ENCODE measurements at places on chromosomes 16 and 17. TPM values are rescaled to one million over a fixed set of nuclear protein-coding genes. Genes with fewer than 3 reads are reported as not detected.

DNA sequence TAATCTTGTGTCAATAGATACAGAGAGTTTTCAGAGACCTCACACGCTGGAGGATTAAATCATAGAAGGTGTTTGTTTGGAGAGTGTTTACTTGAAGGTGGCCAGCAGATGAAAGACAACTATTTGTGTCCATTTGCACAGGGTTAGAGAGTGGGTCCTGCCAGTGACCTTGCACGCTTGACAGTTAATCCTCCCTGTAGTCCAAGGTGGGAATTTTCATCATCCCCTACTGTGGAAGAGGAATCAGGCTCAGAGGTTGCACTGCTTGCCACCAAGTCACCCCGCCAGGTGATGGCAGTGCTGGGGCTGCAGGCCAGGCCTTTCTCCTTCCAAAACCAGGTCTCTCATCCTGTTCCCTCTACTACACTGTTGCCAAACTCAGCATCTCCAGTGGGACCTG lies 12.3 kb downstream of the CDH1 start:
- H3K4me1 ChIP-seq, result peaks cover 16% of the 10 kb centered on the region
- no peak overlapping the region for H3K4me3 ChIP-seq
- DNase-seq, result no peak

- H3K4me1 ChIP-seq, result peaks cover 13% of the 10 kb centered on the region
- H3K27me3 ChIP-seq, result no peaks in the 10 kb centered on the region
- H3K36me3 ChIP-seq, result peaks cover 29% of the 10 kb centered on the region
- DNase-seq, result no peak
Measured at GRCh38 chr17:18250259-18250658, 8.3 kb downstream of the FLII start.

DNA sequence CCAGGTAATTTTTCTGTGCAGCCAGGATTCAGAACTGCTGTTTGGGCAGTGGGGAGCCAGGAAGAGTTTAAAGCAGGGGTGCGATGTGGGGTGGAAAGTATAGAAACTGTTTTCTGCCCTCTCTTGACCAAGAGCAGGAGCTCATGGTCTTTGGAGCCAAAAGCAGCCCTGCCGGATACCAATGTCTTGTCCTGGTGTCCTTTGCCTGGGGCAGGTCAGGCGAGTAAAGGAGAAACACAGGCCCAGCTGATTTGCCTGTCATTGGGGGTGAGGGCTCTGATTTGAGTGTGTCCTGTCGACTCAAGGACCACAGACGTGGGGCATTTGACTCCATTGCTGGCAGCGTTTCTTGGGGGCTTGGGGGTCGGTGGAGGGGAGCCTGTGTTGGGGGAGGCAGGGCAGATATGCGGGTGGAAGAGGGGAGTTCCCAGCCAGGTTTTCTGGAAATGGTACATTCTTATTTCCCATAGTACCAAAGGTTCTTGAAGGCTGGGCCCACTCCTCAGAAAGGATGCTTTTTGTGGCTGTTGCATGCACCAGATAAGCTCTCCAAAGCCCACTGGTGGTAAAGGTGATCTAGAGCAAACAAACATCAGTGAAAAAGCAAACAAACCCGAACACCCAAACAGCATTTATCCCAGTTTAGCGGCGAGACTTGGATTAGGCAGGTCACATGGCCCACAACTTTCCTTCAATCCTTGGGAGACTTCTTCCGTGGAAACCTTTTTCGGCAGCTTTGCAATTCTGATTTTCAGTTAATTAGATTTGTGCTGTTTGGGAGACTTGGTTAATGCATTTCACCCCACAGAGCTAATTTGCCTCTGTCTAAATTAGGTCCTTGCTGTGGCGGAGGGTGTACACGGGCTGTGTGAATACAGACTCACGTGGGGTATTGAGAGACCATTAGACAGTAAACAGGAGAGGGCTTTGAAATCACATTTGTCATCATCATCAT lies 59.0 kb downstream of the MSI2 start:
- H3K4me3 ChIP-seq, result no peak overlapping the region
- no peak for DNase-seq
- H3K27ac ChIP-seq, result no peak overlapping the region
- H3K4me1 ChIP-seq, result no peaks in the 10 kb centered on the region
- no peaks in the 10 kb centered on the region for H3K27me3 ChIP-seq

DNA sequence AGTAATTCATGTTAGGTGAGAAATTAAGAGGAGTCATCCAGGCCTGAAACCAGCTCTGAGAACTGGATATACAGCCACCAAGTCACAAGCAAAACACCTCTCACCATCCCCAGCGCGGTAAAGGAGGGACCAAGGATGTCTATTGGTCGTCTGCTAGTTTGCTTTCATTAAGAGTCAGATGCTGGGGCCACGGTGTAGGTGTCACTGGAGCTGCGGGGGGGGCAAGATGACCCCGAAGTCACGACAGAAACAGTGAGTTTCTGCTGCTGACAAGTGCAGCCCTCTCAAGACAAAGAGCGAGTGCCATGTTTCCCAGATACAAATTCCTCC lies 790 bp downstream of the NCBP3 start:
- peak overlapping the region; percentile 97 for H3K27ac ChIP-seq
- H3K36me3 ChIP-seq, result peaks cover 13% of the 10 kb centered on the region
- H3K4me3 ChIP-seq, result peak overlapping the region; percentile 96
- DNase-seq, result no peak

DNA sequence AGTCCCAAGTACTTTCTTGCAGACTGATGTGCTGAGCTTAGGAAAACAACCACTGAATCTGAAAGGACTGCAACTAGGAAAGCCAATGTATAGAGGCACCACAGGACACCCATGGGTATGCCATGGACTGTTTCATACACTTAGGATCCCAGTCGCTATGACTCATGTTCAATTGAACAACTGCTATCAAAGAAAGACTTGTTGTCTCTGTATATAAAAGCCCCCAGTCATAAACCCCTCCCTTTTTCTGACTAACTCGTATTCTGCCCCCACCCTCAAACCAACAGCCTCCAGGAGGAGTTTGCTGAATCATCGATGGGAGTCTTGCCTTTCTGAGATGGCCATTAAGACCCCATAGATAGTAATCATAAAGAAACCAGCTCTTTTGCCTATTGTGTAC lies 205.4 kb downstream of the ANKFN1 start:
- H3K36me3 ChIP-seq, result no peaks in the 10 kb centered on the region
- H3K4me1 ChIP-seq, result no peaks in the 10 kb centered on the region
- DNase-seq, result no peak
- H3K4me3 ChIP-seq, result no peak overlapping the region
- peaks cover 25% of the 10 kb centered on the region for H3K27me3 ChIP-seq

GRCh38 chr17:17416007-17416399 lies 60.8 kb upstream of the MED9 start:
- no peaks in the 10 kb centered on the region for H3K4me1 ChIP-seq
- peaks cover 9% of the 10 kb centered on the region for H3K27me3 ChIP-seq
- H3K36me3 ChIP-seq, result no peaks in the 10 kb centered on the region
- no peak for DNase-seq
- no peak overlapping the region for H3K27ac ChIP-seq

- no peaks in the 10 kb centered on the region for H3K27me3 ChIP-seq
- peaks cover 8% of the 10 kb centered on the region for H3K4me1 ChIP-seq
- H3K36me3 ChIP-seq, result peaks cover 43% of the 10 kb centered on the region
- H3K4me3 ChIP-seq, result no peak overlapping the region
- no peak overlapping the region for H3K27ac ChIP-seq
Measured at GRCh38 chr17:80229011-80229410, 8.8 kb downstream of the SLC26A11 start.

DNA sequence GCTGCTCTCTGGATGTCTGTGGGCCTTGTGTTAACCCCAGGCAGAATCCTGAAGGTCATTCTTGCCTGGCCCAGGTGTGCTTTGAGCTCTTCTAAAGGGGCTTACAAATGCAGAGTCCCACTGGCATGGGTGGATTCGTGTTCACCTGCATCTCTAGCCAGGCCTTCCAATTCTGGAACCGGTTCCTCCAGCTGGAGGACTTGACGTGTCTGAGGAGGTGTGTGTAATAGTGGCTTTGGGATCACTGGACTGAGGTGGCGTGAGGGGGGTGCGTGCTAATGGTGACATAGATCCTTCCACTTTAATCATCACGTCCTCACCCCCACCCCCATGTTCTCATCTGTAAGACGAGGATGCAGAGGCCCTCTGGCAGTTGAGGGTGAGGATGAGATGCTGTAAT lies 4.8 kb downstream of the GSE1 start:
- peaks cover 74% of the 10 kb centered on the region for H3K4me1 ChIP-seq
- H3K36me3 ChIP-seq, result peaks cover 7% of the 10 kb centered on the region
- peak overlapping the region; percentile 43 for H3K4me3 ChIP-seq
- no peak for DNase-seq
- H3K27me3 ChIP-seq, result no peaks in the 10 kb centered on the region

ZFHX3 gene
- 63.8 TPM for total RNA-seq

DNA sequence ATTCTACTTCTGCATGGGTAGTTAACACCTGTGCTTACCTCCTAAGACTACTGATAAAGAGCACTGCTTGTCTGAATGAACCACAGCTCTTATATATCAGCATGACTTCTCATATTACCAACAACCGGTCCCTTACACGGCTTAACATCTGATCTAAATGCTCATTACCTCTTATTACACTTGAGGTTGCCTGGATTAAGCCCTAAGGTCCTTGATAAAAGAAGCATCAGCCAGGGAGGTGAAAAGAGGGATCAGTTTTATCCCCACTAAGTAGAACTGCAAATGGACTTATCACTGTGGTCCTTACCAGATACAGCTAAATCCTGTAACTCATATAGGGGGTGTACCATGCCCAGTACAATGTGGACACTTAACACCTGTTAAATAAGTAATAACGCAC lies 8.2 kb upstream of the RSKR start:
- no peaks in the 10 kb centered on the region for H3K27me3 ChIP-seq
- H3K27ac ChIP-seq, result no peak overlapping the region
- no peak overlapping the region for H3K4me3 ChIP-seq
- H3K4me1 ChIP-seq, result no peaks in the 10 kb centered on the region
- DNase-seq, result no peak

DNA sequence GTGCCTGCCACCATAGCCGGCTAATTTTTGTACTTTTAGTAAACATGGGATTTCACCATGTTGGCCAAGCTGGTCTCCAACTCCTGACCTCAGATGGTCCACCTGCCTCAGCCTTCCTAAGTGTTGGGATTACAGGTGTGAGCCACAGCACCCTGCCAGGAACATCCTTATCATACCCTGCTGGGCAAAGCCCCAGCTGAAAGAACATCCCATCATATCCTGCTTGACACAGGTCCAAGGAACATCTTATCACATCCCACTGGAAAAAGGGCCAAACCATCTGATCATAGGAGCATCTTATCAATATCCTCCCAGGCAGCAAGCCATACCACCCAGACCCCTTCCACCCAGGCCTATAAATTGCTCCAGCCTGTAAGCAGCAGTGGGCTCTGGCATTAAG lies 1109.2 kb upstream of the CDH8 start:
- no peaks in the 10 kb centered on the region for H3K36me3 ChIP-seq
- H3K4me3 ChIP-seq, result no peak overlapping the region

GRCh38 chr16:75420987-75421819 lies 12.1 kb downstream of the CFDP1 start:
- peak overlapping the region; percentile 80 for H3K27ac ChIP-seq
- peak overlapping the region; percentile 50 for H3K4me3 ChIP-seq
- peak; percentile 61 for DNase-seq
- peaks cover 35% of the 10 kb centered on the region for H3K4me1 ChIP-seq

Data from mesothelial cell of epicardium (in vitro differentiated cells).